ENCODE measurements at places on chromosomes 16 and 17. TPM values are rescaled to one million over a fixed set of nuclear protein-coding genes. Genes with fewer than 3 reads are reported as not detected.

ABAT gene
- total RNA-seq: 48.6 TPM

DNA sequence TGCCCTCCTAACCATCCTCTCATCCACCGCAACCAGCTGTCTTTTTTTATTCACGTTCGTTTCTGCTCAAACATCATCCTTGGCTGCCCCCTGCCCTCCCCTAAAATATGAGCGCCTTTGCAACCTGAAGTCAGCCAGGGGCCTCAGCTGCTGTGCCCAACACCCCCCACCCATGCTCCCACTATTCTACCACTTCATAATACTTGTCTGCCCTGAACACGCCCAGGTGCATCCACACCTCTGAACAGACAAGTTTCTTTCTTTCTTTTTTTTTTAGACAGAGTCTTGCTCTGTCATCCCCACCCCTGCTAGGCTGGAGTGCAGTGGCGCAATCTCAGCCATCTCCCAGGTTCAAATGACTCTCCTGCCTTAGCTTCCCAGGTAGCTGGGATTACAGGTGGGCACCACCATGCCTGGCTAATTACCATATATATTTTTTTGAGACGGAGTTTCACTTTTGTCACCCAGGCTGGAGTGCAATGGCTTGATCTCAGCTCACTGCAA is 26.9 kb downstream of the CEP295NL start:
- H3K27ac ChIP-seq: no peak overlapping the region
- H3K27me3 ChIP-seq: no peaks in the 10 kb centered on the region
- H3K4me3 ChIP-seq: no peak overlapping the region
- no peaks in the 10 kb centered on the region for H3K36me3 ChIP-seq
- DNase-seq: no peak
- no peaks in the 10 kb centered on the region for H3K4me1 ChIP-seq

TNFSF12 gene
- 24.0 TPM for total RNA-seq

GRCh38 chr16:63890081-63890480 is 1231.8 kb downstream of the CDH11 start:
- no peak overlapping the region for H3K4me3 ChIP-seq
- no peak overlapping the region for H3K27ac ChIP-seq
- H3K36me3 ChIP-seq: no peaks in the 10 kb centered on the region
- peak; percentile 22 for DNase-seq
- no peaks in the 10 kb centered on the region for H3K27me3 ChIP-seq
- peaks cover 6% of the 10 kb centered on the region for H3K4me1 ChIP-seq

GRCh38 chr17:81400154-81400977 is 5.1 kb downstream of the BAHCC1 start:
- peaks cover 57% of the 10 kb centered on the region for H3K4me1 ChIP-seq
- peak overlapping the region; percentile 98 for H3K27ac ChIP-seq
- DNase-seq: peak; percentile 58
- H3K27me3 ChIP-seq: no peaks in the 10 kb centered on the region
- peak overlapping the region; percentile 21 for H3K4me3 ChIP-seq
- no peaks in the 10 kb centered on the region for H3K36me3 ChIP-seq

SULT1A4 gene
- total RNA-seq: 2.0 TPM

MRPS23 gene
- total RNA-seq: 44.3 TPM

- H3K4me1 ChIP-seq: no peaks in the 10 kb centered on the region
- no peaks in the 10 kb centered on the region for H3K36me3 ChIP-seq
- H3K27me3 ChIP-seq: no peaks in the 10 kb centered on the region
- no peak for DNase-seq
These were observed 166.3 kb downstream of the ANKFN1 start for GRCh38 chr17:56319531-56319930.

CBFB gene
- total RNA-seq: 35.1 TPM

DNA sequence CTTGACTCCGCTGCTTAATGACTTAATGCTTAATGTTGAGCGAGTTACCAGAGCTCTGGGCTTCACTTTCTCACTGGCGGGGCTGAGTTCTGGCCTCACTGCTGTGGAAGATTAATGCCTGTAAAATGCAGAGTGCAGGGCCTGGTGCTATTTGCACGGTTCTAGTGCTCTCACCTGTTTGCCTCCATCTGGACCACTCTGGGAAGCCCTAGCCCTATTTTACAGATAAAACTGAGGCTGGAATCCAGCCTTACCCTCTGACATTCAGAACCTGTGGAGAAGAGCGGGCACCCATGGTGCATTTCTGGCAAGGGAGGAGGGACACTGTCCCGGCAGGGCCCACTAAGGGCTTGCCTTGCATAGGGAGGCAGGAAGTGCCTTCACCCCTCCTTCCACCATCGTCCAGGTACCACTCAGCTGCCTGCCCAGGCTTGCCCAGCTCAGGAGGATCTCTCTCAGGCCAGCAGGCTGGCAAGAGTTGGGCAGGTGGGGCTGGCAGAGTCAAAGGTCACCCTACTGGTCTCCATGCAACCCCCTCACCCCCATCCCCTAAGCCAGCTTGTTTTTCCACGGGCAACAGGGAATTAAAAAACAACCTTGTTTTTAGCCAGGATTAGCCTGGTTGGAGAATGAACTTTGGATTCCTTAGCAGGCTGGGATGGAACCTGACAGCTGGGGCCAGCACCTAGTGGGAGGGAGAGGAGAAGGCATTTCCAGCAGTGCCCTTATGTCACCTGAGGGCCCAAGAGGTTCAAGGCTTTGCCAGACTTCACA is 4.1 kb upstream of the UBALD1 start:
- DNase-seq: peak; percentile 81
- no peaks in the 10 kb centered on the region for H3K27me3 ChIP-seq
- H3K36me3 ChIP-seq: no peaks in the 10 kb centered on the region

DNA sequence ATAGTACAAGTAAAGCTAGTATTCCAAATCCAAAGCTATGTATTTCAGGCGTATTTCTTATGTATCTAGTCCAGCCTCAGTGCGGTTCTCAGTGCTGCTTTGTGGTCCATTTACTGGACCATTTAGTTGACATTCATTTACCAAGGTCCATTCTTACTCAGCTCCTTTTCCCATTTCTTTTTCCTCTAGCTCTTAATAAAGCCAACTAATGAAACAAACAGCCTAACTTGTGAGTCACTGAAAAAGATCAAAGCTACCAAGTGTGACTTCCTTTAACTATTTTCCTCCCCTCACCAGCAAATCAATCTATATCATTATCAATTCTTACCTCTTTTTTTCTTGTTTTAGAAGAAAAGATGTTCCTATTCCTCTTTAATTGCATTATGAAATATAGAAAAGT is 64.0 kb downstream of the CYB561 start:
- H3K27me3 ChIP-seq: no peaks in the 10 kb centered on the region
- no peaks in the 10 kb centered on the region for H3K36me3 ChIP-seq
- DNase-seq: no peak
- no peak overlapping the region for H3K27ac ChIP-seq
- no peaks in the 10 kb centered on the region for H3K4me1 ChIP-seq
- H3K4me3 ChIP-seq: no peak overlapping the region

DNA sequence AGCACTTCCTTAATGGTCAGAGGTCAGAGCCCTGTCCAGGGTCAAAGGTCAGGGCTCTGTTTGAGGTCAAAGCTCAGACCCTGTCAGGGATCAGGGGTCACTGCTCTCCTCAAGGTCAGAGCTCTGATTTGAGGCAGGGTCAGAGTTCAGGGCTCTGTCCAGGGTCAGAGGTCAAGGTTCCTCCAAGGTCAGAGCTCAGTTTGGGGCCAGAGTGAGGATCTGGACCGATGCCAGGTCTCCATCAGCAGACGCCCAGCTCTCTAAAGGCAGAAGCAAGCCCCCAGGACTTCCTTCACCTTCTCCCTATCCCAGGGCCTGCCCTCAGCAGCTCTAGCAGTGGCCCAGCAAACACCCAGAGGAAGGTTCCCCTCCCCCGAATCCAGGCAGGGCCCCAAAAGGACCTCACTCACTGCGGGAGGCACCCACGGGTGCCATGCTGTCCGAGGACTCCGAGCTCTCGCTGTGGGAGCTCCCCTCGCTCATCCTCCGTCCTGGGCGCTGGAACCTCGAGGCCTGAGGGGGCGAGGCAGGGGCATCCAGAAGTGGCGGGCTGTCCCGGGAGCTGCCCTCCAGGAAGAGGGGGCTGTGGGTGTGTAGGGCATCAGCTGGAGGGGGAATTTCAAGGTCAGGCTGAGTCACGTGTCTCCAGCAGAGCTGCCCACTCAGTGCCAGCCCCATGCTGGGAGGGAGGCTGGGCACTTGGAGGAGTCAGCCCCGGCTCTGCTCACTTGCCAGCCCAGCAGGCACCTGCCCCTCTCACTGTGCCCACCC is 26.7 kb downstream of the PIMREG start:
- DNase-seq: no peak
- no peak overlapping the region for H3K27ac ChIP-seq
- H3K36me3 ChIP-seq: no peaks in the 10 kb centered on the region
- no peaks in the 10 kb centered on the region for H3K4me1 ChIP-seq
- no peak overlapping the region for H3K4me3 ChIP-seq

FOXC2 gene
- 1.9 TPM for total RNA-seq

DNA sequence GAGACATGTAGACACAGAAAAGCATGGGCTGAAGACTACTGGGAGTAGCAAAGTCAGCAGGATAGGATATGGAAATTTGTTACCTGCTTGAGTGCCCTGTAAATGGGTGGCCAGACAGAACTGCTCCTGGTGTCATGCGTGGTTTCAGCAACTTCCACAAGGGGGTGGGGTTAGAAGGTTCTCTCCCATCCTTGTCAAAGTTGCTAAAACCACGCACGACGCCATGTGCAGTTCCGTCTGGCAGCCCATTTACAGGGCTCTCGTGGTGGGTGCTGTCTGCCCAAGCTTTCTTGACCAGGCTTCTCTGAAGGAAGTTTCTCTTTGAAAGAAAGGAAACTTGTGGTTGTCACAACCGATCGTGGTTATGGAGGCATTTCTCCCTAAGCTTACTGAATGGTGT is 6.9 kb upstream of the DBNDD1 start:
- H3K4me1 ChIP-seq: peaks cover 14% of the 10 kb centered on the region
- peaks cover 1% of the 10 kb centered on the region for H3K36me3 ChIP-seq
- no peaks in the 10 kb centered on the region for H3K27me3 ChIP-seq

GRCh38 chr16:11824362-11824761 is 27.0 kb downstream of the RSL1D1 start:
- H3K4me3 ChIP-seq: no peak overlapping the region
- H3K27ac ChIP-seq: peak overlapping the region; percentile 32
- DNase-seq: peak; percentile 37
- peaks cover 9% of the 10 kb centered on the region for H3K4me1 ChIP-seq
- no peaks in the 10 kb centered on the region for H3K36me3 ChIP-seq
- no peaks in the 10 kb centered on the region for H3K27me3 ChIP-seq

DNA sequence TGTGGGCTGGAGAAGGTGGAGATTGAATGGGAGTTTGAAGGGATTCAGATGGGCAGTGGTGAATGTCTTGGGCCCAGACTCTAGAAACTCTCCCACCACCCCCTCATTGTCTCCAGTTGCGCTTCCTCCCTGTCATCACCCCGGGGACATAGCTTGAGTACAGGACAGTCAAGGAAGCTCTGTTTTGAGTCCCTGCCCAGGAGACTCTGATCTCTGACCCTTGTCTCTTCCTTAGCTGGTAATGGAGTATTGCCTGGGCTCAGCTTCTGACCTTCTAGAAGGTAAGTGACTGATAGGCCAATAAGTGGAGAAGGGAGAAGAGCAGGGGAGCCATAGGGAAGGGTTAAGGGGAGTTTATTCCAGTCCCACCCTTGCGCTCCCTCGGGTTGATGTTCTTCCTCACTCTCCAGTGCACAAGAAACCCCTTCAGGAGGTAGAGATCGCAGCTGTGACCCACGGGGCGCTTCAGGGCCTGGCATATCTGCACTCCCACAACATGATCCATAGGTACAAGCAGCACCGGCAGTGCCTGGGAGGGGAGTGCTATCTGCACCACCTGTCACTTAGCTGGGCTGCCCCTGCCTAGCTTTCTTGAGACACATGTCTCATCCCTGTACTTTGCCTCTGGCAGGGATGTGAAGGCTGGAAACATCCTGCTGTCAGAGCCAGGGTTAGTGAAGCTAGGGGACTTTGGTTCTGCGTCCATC is 5.0 kb downstream of the TAOK2 start:
- H3K36me3 ChIP-seq: peaks cover 60% of the 10 kb centered on the region
- DNase-seq: no peak
- no peaks in the 10 kb centered on the region for H3K27me3 ChIP-seq
- peaks cover 33% of the 10 kb centered on the region for H3K4me1 ChIP-seq
- no peak overlapping the region for H3K4me3 ChIP-seq
- H3K27ac ChIP-seq: no peak overlapping the region

- no peaks in the 10 kb centered on the region for H3K4me1 ChIP-seq
- no peaks in the 10 kb centered on the region for H3K36me3 ChIP-seq
- no peak overlapping the region for H3K27ac ChIP-seq
- DNase-seq: no peak
- H3K4me3 ChIP-seq: no peak overlapping the region
These were observed 25.7 kb upstream of the SUPT4H1 start for GRCh38 chr17:58377661-58378060.

DNA sequence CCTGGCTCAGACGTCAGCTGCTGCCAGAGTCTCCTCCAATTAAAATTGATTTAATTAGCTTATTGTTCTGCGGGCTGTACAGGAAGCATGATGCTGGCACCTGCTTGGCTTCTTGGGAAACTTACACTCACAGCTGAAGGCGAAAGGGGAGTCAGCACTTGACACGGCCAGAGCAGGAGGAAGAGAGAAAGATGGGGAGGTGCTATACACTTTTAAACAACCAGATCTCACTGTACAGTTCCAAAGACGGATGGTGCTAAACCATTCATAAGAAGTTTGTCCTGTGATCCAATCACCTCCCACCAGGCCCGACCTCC is 1.4 kb upstream of the PRDM7 start:
- peaks cover 5% of the 10 kb centered on the region for H3K4me1 ChIP-seq
- no peak overlapping the region for H3K4me3 ChIP-seq
- H3K36me3 ChIP-seq: no peaks in the 10 kb centered on the region
- no peaks in the 10 kb centered on the region for H3K27me3 ChIP-seq
- DNase-seq: no peak

ELAC2 gene
- total RNA-seq: 46.6 TPM

DNA sequence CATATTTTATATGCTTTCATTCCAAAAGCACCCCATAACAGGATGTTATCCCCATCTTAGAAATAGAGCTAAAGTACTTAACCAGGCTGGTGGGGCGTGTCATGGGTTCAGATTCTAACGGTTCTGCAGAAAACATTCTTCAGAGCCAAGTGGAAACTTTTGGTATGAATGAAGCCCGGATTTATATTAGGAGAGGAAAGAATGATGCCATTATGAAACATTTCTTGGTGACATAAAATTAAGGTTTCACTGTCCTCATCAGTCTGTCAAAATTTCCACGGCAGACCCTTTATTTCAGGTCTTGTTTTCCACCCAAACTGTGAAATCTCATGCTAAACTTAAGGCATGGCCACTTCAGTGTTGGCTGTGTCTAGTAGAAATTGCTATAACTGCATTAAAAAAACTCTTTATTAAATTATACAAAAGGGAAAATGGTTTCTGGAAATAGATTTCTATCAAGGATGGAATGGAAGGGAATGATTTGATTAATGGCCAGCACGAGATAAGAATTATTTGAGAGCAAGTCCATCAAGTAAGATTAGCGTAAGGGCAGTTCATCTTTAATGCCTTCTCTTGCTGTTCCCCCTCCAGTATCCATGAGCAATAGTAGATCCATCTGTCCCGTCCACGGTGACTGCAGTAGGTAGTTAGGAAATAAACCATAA is 11.7 kb downstream of the PRKCA start:
- H3K4me1 ChIP-seq: peaks cover 13% of the 10 kb centered on the region
- H3K27ac ChIP-seq: no peak overlapping the region
- no peaks in the 10 kb centered on the region for H3K36me3 ChIP-seq
- DNase-seq: no peak
- H3K4me3 ChIP-seq: no peak overlapping the region

CLDN9 gene
- total RNA-seq: 0.33 TPM
